AG04450 (cell line): ENCODE measurements at places on chromosomes 13 and 19.

DNA sequence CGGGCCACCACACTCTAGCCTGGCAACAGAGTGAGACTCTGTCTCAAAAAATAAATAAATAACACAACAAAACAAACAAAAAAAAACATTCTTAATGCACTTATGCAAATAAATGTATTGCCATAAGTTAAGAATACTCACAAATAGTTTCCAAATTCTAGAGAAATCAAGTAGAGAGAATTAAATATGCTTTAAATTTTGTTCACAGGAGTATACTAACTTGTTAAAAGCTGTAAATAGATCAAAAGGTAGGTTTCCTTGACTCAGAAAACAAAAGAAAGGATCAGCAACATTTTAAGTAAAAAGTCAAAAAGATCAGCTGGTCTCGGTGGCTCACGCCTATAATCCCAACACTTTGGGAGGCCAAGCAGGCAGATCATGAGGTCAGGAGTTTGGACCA is 50.5 kb upstream of the ZNF429 start:
- DNase-seq = no peak

DNA sequence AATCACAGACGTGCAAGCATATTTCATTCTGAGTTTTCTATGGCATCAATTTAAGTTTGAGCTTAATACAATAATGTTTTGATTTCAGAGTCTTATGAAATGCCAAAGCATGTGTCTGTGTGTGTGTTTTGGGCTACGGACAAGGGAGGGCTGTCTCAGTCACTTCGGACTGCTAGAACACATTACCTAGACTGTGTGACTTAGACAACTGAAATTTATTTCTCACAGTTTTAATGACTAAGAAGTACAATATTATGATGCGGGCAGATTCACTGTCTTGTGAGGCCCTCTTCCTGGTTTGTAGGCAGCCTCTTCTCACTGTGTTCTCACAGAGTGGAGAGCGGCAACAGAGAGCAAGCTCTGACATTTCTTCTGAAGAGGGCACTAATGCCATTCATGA is 1202.0 kb downstream of the EFNB2 start:
- DNase-seq = no peak

GRCh38 chr19:32936065-32936464 is 35.7 kb downstream of the CEP89 start:
- no peak for DNase-seq

DNA sequence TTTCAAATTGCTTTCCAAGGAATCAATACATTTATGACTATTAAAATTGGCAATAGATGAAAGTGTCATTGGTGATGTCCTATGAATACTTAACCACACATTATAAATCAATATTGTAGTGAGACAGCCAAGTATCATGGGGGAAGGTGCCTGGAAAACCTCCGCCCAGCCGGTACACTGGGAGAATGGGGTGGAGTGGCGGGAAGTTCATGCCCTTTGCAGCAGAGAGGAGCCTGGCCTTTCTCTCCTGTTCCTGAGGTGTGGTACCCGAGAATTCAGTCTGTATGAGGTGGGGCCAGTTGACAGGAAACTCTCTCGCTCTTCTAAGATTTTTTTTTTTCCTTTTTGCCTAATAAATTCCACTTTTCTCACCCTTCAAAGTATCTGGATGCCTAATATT is 25.4 kb upstream of the ABCC4 start:
- no peak for DNase-seq

DNA sequence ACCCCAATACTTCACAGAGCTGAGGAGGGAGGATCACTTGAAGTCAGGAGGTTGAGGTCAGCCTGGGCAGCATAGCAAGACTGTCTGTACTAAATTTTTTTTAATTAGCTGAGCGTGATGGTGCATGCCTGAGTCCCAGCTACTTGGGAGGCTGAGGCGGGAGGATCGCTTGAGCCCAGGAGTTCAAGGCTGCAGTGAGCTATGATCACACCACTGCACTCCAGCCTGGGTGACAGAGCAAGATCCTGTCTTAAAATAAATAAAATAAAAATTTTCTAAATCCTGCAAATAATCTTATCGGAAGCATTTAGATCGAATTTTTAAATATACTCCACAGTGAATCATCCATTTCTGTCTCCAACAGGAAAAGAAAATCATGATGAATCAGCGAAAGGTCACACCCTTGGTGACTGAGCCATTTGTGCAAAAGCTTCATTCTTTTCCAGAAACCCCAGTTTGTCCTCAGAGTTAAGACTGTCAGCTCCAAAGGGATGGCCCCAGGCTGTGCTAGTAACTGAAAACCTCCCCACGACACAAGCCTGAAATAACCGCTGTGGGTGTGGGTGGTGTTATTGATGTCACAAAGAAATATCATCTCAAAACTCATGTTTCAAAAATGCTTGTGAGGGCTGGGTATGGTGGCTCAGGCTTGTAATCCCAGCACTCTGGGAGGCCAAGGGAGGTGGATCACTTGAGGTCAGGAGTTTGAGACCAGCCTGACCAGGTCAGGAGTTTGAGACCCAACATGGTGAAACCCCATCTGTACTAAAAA is 167.6 kb downstream of the PTPRS start:
- DNase-seq = peak; percentile 72

DNA sequence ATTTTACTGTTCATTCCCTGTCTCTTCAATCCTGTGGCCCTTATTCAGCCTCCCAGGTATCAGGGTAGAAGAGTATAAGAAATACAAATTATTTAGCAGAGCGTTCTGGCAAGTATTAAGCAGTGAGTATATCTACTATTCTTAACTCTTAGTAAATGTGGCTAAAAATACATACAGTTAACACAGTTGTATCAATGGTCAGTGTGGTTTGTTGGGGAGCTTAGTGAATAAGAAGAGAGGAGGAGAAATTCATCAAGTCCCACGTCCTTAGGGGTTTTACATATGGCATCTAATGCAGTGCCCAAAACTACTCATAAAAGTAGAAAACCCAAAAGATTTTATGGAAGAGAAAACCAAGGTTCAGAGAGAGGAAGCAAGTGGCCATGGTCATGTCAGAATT is 691.0 kb upstream of the SGCG start:
- DNase-seq = no peak
